Activated naive CD4-positive, alpha-beta T cell treated with anti-CD3 and anti-CD28 coated beads, Interleukin-2, amount 50 U/mL, for 72 hours (primary cell): ENCODE measurements at places on chromosomes 2 and 18. TPM values are rescaled to one million over a fixed set of nuclear protein-coding genes. Genes with fewer than 3 reads are reported as not detected.

DNA sequence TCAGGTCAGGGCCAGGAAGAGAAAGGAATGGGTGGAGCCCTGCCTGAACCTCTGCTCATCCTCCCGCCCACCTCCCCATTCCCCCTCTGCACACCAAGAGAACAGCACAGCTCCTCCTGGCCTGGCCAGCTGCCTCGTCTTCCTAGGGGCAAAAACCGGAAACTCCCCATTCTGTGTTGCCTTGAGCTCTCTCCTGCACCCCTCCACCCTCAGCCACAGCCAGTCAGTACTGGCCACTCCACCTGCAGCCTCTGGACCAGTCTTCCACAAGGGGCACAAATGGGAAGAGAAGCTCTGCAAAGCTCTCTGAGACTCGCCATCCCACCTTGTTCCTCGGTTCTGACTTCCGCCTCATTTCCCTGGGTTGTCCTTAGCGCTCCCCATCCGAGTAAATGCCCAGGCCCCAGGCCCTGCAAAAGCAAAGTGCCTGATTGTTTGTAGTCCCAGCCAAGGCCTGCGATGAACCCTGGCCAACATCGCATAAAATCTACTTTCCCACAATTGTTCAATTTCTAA is 39.3 kb upstream of the SLC35G4 start:
- DNase-seq = no peak

DNA sequence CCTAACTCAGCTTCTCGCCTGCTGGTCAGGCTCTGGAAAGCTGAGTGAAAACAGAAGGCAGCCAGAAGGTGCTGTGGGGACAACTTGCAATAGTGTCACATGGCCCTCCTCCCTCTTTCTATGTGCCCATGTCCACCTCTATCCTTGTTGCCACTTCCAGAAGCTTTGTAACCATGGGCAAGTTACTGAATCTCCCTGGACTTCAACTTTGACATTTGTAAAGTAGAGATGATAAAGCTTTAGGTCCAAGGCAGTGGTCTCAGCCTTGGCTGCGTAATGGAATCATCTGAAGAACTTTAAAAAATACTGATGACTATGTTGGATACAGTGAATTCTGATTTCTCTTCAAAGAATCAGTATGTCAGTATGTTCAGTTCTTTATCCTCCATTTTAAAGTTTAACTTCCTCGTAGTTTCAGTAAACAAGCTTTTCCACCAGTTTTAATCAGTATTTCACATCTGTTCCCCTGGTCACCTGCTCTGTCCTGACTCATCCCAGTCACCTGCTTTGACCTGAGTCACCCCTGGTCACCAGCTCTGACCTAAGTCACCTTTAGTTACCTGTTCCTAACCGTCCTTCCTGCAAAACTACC is 245.2 kb upstream of the STON1 start:
- no peak for DNase-seq

- DNase-seq = no peak
Measured at GRCh38 chr2:142220239-142220638, 89.4 kb upstream of the LRP1B start.

DNA sequence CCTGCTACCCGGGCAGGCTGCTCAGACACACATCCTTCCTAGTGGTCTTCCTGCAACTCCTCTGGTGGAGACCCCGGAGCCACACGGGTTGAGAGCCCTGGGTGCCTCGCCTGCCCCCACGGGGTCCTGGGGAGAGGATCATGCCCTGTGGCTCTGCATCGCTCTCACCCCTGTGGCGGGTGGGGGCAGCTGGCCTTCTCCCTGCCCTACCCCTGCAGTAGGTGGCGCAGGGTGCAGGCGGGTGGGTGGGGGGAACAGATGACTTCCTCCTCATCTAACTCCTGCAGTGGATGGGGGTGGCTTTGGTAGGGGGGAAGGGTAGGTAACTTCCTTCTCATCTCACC is 38.5 kb downstream of the TSHZ1 start:
- no peak for DNase-seq

DNA sequence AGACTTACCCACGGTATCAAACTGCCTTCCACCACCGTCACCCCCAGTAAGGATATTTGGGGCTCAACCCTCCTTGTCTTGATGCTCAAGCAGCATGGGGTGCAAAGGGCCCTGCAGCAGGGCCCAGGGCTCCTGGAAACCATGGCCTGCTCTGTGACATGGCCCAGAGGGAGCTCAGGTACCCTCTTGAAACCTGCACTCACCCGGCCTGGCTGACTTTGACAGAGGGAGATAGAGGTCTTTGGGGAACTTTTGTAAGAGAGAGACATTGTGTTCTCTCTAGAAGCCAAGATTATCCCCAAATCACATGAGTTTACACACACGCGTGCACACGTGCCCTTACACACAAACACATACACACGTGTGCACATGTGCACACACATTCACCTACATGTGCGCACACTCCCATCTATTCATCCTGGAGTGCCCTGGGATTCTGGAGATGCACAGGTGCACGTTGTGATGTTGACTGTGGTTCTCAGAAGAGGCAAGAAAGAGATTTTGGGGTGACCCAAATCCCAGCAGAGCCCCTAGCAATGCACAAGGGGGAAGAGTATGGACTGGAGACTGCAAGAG is 19.6 kb upstream of the KCNK3 start:
- no peak for DNase-seq

- no peak for DNase-seq
Measured at GRCh38 chr2:239236808-239237205, 164.0 kb downstream of the HDAC4 start.

GRCh38 chr2:46471019-46471583 is 8.3 kb upstream of the TMEM247 start:
- DNase-seq = no peak

ARHGEF33 gene
- 0.19 TPM for total RNA-seq

LYPD1 gene
- not detected for total RNA-seq

DCDC2C gene
- total RNA-seq = not detected

FOXI3 gene
- not detected for total RNA-seq

GPR17 gene
- not detected for total RNA-seq

SERPINB10 gene
- not detected for total RNA-seq

SCN2A gene
- total RNA-seq = 0.21 TPM

VWC2L gene
- total RNA-seq = not detected

ADGRF3 gene
- 7.5 TPM for total RNA-seq

KLHL30 gene
- not detected for total RNA-seq

LRATD1 gene
- not detected for total RNA-seq

PAIP2B gene
- total RNA-seq = 3.7 TPM

KLHL14 gene
- total RNA-seq = not detected
